ENCODE measurements at places on chromosomes 11 and 22.

- no peak for DNase-seq
These were observed 11.3 kb downstream of the OSBP2 start for GRCh38 chr22:30705710-30706651.

DNA sequence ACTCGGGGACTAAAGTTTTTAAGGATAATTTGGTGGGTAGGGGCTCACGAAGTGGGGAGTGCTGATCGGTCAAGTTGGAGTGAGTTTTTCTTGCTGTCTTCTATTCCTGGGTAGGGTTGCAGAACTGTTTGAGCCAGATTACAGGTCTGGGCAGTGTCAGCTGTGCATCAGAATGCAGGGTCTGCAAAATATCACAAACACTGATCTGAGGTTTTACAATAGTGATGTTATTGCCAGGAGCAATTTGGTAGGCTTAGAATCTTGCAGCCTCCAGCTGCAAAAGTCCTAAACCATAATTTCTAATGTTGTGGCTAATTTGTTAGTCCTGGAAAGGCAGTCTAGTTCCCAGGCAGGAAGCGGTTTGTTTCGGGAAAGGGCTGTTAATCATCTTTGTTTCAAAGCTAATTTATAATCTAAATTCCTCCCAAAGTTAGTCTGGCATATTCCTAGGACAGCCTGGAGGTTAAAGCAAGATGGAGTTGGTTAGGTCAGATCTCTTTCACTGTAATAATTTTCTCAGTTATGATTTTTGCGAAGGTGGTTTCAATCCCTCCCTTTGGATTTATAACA is 39.7 kb upstream of the CALCA start:
- no peak for DNase-seq

DNA sequence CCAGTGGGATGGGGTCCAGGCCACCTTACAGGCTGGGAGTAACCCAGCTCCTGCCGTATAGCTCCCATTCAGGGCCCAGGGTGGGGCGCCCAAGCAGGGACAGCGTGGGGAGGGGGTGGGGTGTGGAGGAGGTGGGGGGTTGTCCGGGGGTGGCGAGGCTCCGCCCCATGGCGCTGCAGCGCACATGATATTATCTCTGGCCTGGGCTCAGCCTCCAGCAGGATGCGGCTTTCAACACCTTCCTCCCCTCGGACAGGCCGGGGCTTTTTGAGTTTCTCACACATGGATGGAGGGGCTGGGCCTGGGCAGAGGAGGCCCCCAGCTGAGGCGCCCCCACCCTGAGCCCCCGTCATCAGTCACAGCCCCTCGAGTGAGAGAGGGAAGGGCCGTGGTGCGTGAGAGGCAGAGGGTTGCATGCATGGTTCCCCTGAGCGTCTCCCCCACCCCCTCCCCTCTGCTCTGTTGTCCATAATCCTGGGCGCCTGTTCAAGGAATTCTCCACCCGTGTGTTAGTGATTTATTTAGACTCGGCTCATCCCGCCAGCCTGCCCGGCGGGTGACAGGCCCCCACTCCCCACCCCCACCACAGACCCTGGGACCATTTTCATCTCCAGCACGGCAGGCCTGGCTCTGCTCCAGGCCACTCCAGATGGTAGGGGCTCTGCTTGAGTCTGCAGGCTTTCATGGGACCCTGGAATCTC is 44.9 kb downstream of the WNT11 start:
- no peak for DNase-seq

DNA sequence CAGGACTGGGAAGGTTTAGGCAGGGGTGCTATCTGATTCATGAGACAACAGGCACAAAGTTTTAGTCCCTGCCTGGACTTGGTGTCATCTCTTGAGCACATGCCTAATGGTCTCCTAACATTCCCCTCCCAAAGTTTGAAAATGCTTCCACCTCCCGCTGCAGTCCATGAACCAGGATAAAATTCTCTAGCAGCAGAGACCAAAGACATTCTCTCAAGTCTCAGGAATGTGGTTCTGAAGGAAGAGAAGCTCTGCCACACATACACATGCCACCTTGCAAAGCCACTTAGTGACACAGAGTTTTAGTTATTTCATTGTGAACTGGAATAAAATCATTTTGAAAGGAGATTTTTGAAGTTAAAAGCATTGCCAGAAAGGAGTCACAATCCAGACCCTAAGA is 15.5 kb downstream of the OR51B6 start:
- peak; percentile 17 for DNase-seq

- DNase-seq, result peak; percentile 70
These were observed 46.4 kb downstream of the EIF3F start for GRCh38 chr11:8033305-8034105.

GRCh38 chr11:36015799-36016198 is 71.9 kb downstream of the LDLRAD3 start:
- no peak for DNase-seq

GRCh38 chr11:77136074-77136473 is 8.0 kb downstream of the MYO7A start:
- peak; percentile 63 for DNase-seq

GRCh38 chr11:31106968-31107576 is 262.5 kb downstream of the DCDC1 start:
- no peak for DNase-seq
